ENCODE measurements at places on chromosomes 16 and 17.

DNA sequence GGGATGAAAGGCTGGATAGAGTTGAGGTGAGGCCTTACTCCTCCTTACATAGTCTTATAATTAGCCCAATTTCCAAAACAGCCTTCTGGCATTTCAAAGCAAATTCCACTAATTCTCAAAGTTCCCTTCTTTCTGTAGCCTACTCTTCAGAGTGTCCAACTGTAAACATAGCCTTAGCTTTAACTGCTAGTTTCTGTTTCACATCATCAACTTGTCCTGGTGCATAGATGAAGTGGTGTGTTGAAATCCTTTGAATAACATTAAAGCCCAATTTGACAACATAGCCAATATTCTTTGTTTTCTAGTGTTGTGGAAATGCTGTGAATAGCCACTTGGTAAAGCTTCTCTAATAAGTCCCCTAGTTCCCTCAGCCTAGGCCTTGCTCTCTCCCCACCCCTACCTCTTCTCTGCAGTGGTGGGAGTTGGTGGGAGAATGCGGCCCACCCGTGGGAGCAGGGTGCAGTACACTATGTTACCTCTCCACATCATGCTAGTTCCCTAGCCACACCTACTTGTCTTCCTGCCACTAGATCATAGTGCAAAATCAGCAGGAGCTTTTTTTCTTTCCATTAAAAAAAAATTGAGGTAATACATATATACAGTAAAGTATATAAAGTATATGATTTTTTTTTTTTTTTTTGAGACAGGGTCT, 127.0 kb upstream of the HAS3 start:
- no peak for DNase-seq

- DNase-seq, result no peak
Observed at GRCh38 chr16:47774661-47775060, 313.5 kb downstream of the PHKB start.

DNA sequence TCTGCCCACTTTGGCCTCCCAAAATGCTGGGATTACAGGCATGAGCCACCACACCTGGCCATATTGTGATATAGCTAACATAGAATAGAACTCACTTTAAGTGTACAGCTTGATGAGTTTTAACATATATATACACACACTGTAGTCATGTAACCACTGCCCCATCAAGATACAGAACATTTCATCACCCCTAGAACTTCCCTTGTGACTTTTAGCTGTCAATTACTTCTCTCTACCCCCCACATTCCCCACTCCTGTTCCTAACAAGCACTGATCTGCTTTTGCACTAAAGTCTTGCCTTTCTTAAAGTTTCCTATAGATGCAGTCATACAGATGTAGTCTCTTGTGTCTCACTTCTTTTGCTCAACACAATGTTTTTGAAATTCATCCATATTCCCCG, 93.1 kb downstream of the PITPNC1 start:
- no peak for DNase-seq

GRCh38 chr16:52948946-52949345, 103.8 kb downstream of the CHD9NB start:
- no peak for DNase-seq

- DNase-seq, result peak; percentile 79
Observed at GRCh38 chr16:84593825-84594724, 23.8 kb downstream of the COTL1 start.

DNA sequence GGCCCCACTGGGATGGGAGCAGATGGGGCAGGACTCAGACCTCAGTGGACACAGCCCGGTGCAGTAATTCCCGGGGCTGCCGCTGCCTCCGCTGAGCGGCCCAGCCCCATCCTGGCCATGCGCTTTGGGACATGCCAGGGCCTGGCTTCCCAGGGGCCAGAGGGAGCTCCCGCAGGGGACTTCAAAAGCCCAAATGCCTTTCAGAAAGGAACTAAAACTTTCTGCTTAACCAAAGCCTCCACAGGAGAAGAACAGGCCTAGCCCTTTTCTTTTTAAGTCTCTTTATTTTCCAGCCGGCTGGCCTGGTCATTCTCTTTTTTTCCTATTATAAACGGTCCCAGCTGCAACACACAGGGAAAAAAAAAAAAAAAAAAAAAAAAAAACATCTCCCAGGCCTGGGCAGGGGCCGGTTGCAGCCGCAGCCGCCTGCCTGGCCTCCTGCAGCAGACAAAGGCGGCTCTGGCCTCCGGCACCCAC, 10.7 kb upstream of the ZNF423 start:
- DNase-seq, result no peak

- DNase-seq, result no peak
Observed at GRCh38 chr16:77298418-77299360, 99.5 kb downstream of the SYCE1L start.

DNA sequence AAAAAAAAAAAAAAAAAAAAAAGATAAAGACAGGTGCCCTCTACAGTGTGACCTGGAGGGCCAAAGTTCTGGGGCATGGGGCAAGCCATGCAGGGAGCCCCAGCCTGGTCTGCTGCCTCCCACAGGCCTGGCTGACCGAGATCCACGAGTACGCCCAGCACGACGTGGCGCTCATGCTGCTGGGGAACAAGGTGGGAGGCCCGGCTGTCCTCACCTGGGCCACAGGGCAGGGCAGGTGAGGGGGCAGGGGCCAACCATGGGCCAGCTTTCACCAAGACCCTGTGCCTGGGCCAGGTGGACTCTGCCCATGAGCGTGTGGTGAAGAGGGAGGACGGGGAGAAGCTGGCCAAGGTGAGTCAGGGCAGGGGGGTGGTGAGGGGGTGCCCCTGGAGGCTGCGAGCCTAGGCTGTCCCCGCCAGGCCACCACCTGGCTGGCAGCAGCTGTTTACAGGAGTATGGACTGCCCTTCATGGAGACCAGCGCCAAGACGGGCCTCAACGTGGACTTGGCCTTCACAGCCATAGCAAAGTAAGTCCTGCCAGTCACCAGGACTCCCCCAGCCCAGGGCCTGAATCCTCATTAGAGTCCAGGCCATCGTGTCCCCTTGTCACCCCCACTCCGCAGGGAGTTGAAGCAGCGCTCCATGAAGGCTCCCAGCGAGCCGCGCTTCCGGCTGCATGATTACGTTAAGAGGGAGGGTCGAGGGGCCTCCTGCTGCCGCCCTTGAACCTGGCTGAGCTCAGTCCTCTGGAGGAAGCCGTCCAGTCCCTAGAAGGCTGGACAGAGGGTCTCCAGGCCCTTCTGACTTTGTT, 2.7 kb upstream of the TRAF7 start:
- DNase-seq, result peak; percentile 58

- DNase-seq, result no peak
Observed at GRCh38 chr17:11803231-11803969, 193.9 kb downstream of the ZNF18 start.

GRCh38 chr16:21222495-21223337, 10.8 kb upstream of the ANKS4B start:
- no peak for DNase-seq

GRCh38 chr17:66420961-66421371, 118.6 kb downstream of the PRKCA start:
- peak; percentile 15 for DNase-seq

- no peak for DNase-seq
Observed at GRCh38 chr17:77279448-77280303, 138.9 kb downstream of the SEC14L1 start.

DNA sequence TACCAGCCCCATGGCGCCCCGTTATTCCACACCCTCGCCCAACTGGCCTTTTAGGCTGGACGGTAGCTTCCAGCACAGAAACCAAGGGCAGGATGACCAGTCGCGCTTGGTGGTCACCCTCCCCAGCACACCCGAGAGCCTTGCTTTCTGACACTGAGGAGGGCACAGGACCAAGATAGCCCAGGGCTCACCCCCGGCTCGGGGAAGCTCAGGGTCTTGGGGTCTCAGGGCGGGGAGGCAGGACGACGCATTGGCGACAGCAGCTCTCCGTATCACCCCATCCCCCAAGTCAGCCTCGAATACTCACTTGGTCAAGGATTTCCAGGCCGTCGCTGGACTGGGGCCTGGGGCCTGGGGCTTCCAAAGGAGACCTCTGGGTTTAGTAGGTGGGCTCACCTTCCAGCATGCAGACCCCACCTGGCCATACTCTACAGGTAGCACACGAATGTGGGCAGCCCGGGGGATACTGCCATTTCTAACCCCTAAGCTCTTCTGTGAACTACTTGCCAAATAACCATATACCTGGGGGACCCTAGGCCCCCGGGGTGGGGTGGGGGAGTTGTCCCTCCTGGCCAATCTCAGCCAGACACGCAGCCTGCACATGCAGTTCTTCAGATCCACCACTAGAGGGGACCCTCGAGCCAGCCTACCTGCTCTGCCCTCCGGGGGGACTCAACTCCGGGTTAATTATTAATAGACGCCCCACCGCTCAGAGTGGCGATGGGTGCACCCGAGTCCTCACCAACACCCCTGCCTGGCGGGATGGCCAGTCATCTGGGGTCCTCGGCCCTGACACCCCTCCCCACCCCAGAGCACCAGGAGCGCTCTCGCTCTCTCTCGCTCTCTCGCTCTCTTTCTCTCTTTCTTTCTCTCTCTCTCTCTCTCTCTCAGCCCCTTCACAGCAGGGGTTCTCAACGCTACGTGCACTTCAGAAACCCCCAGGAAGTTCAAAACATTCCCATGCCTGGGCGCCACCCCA, 30.0 kb downstream of the TBC1D16 start:
- DNase-seq, result peak; percentile 66

DNA sequence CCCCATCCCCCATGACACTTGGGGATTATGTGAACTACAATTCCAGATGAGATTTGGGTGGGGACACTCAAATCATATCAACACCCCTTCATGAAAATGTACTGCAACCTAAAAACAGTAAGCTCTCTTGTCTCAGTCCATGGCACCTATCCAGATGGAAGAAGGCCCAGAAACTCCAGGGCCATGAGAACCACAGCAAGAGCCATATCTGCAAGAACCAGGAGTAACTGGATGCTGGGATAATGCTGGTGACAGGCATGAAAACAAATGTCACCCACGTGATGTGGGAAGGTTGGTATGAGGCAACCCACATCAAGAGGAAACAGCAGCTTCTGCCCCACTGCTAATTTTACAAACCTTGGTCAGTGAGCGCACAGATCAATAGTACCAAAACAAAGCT, 400.1 kb upstream of the ERCC4 start:
- no peak for DNase-seq

GRCh38 chr17:28047806-28048205, 5.3 kb downstream of the NLK start:
- no peak for DNase-seq

All from activated CD4-positive, alpha-beta T cell treated with anti-CD3 and anti-CD28 coated beads for 48 hours (primary cell).